ENCODE measurements at places on chromosomes 7 and 10.

- DNase-seq, result no peak
Measured at GRCh38 chr7:155574556-155575290, 28.4 kb upstream of the CNPY1 start.

DNA sequence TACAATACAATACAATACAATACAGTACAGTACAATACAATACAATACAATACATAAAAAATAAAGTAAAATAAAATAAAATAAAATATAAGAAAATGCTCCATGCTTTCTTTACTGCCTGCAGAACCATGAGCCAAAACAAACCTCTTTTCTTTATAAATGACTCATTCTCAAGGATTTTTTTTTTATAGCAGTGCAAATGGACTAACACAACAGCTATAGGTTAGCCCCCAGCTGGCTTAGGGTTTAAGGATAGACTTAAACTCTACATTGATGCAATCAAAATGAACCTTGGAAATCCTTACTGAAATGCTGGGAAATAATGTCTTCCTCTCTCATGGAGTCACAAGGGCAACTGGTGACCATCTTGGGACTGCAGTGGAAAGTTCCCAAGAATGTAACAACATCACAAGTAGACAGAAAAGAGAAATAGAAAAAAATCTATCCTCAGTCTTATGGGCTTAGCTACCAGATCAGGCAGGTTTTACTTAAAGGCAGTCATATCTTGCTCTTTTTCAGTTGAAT, 348.9 kb downstream of the ARL4A start:
- no peak for DNase-seq

- no peak for DNase-seq
Measured at GRCh38 chr10:51073453-51074237, 642 bp upstream of the PRKG1 start.

DNA sequence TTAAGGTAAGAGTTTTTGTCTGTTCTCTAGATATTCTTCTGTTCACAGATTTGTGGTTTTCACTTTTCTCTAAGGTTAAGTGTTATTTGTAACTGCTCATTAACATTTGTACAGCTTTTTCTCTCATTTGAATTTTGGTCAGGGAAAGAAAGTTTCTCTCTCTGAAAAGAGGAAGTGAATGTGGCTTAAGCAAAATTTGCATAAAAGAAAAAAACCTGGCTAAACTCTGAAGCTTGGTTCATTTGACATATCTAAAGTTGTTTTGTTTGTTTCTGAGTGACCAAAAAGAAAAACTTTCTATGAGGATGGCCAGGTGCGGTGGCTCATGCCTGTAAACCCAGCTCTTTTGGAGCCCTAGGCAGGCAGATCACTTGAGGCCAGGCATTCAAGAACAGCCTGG, 22.0 kb upstream of the SLC26A4 start:
- DNase-seq, result no peak

DNA sequence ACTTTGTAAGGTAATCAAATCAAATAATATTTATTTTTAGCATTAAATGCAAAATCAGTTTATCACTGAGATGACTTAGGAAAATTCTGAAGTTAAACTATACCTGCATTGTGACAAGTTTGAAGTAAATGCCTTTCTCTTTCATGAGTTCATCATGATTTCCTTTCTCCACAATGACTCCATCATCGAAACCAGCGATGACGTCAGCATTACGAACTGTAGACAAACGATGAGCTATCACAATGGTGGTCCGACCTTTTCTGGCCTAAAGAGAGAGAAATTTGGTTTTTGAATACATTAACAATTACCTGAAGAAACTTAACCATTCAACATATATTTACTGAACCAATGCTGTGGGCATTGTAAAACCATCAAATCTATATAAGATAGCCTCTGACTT, 54.9 kb downstream of the ABCB1 start:
- DNase-seq, result no peak

DNA sequence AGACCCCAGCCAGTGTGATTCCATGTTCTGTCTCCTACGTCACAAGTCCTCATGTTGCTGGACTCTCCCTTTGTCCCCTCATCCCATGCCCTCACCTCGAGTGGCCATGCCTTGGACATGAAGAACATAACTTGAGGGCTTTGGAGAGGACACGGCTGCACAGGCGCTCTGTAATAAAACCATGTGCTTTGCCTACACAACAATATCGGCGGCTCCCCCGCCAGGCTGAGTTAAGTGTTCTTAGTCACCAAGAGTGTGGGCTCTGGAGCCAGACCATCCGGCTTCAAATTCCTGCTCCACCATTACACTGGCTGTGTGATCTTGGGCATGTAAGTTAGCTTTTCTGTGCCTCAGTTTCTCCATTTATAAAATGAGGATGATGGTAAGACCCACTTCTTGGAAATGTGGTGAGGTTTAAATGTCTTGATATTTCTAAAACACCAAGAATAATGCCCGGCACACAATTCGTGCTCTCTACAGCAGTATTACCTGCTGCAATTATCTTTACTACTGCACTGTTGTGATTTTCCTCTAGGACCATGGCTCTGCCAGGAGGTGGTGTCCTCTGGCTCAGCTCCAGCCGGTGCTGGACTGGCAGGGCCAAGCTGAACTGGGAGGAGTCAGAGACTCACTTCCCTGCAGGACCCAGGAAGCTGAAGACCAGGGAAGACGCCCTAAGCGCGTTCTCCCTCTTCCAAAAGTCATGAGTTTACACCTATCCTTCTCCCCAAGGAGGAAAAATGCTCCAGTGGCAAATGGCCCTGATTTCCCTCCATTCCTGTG, 15.7 kb downstream of the SLIT1 start:
- DNase-seq, result no peak

- no peak for DNase-seq
Measured at GRCh38 chr7:83531766-83532165, 117.2 kb downstream of the SEMA3E start.

GRCh38 chr7:156768698-156769472, 124.1 kb downstream of the LMBR1 start:
- no peak for DNase-seq

GRCh38 chr10:107341281-107341680, 176.8 kb upstream of the SORCS1 start:
- no peak for DNase-seq

GRCh38 chr7:159104188-159104920, 40.3 kb downstream of the VIPR2 start:
- no peak for DNase-seq

Measured in NCI-H2081 treated with DMSO at 0.1 percent for 48 hours (cell line).